ENCODE measurements at places on chromosomes 3 and 15.
A peak's percentile ranks its signal among the peaks of the same experiment; 100 is the strongest.

GRCh38 chr3:197088370-197088769 lies 58.8 kb upstream of the MELTF start:
- DNase-seq: no peak

DNA sequence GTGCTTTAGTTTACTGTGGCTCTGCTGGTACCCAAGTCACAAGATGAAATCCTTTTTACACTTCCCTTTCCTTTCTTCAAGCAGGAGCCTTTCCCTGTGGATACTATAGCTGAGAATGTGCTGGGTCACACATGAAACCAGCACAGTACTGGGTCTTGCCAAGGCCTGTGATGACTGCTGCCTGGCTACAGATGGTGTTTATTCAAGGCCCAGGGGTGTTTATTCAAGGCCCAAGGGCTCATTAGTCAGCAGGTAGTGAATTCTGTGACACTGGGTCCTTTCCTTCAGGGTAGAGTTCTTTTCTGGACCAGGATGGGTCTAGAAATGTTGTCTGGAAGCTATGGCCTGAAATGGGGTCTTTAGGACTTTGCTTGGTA lies 99.4 kb downstream of the SH3GL3 start:
- no peak for DNase-seq

GRCh38 chr3:144963810-144964209 lies 992.2 kb downstream of the DIPK2A start:
- DNase-seq: no peak

DNA sequence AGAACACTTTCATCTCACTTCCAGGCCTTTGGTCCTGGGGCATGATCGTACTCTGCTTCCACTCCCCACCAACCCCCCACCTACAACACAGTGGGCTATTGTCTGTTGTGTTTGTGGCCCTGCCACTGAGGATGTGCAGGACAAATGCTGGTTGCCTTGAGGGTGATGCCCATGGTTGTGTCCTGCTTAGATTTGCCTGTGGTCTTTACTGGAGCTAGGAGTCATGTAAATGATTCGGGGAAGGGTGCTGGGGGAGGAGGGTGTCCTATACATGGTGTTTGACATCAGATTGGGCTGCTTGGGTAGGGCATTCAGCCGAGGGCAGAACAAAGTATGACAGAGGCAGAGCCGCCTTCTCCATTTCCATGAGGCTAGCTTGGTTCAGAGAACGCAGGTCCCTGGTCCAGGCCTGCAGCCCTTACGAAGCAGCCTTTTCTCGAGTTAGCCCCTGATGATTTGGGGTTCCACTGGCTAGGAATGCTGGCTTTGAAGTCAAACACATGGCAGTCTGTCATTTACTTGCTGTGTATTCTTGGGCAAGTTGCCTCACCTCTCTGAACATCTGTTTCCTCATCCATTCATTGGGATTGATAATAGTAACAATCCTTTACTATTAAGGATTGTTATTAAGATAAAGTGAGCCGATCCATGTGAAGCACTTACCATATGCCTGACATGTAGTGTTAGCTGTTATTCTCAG lies 6.9 kb downstream of the CORO2B start:
- no peak for DNase-seq

DNA sequence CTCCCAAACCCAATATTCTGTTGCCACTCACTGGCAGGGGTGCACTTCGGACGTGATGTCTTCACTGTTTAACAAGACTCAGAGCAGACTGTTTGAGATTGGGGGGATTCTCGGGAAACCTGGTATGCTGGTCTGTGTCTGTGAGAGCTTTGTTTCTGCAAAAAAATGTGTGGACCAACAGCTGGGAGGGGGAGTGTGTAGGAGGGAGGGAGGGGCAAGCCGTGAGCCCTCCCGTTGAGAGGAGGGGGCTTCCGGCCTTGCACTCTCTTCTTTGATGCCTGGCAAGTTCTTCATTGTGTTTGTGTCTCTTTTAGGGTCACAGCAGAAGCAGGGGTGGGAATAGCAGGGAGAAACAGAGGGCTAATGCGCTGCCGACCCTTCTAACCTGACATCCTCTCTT lies 74.9 kb upstream of the NDN start:
- no peak for DNase-seq

DNA sequence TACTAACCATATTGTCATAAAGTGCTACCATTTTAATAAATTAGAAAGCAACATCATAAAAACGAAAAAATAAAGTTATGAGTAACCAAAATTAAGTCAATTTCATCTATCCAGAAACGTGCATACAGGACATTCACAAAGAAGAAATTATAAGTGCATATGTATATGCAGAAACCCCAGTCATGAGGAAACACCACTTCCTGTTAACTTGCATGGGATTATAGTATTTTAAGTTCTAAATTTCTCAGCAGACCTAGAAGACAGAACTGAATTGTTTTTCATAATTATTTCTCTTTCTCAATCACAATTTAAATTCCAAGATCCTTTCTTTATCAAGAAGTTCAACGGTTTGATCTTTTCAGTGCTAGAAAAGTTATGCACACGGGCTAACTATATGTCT lies 1.4 kb upstream of the KBTBD8 start:
- no peak for DNase-seq

GRCh38 chr15:63474810-63475316 lies 29.5 kb upstream of the USP3 start:
- peak; percentile 38 for DNase-seq

DNA sequence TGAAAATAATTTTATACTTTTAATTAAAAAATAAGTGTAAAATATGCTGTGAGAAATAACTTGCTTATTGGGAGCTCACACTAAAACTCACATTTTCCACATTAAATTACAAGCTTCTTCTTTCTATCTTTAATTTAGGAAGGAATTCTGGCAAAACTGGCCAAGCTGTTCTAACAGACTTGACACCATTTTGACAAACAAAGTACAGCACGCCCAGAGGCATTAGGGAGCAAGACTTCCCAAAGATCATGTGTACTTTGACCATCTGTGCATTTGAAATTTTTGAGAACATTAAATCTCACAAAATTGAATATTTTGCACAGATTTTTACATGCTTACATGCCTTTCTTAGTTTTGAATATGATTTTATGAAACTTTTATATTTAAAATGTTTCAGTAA lies 1288.4 kb upstream of the CADM2 start:
- DNase-seq: no peak

DNA sequence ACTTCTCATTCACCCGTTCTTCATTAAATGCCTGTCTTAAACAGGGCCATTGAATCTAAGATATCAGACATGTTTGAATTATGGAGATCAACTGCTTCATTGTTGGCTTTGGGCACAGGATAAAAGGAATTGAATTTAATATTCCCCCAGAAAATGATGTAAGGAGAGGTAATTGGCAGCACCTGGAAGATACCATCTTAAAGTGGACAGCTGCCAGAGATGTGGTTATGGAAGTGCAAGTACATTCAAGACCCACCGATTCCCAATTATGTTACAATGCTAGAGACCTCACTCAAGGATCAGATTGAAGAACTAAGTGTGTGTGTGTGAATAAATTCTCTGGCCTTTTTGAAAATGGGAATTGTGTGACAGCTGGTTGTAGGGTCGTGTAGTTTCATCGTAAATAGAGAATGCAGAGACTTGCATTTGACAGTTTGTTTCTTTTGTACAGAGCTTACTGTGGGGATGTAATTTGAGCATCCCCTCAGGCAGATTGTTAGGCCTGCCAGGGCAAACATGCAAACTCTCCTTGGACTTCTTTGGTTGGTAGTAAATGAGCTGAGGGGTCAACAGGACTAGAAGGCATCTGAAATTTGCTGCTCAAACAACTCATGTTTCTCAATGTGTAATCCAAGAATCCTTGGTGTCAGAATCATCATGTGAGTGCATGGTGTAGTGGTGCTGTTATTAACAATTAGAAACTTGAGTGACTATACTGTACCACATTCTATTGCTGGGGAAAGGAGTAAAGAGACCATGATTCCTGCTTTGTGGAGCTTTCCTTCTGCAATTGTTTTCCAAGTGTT lies 359.2 kb upstream of the THRB start:
- DNase-seq: no peak

DNA sequence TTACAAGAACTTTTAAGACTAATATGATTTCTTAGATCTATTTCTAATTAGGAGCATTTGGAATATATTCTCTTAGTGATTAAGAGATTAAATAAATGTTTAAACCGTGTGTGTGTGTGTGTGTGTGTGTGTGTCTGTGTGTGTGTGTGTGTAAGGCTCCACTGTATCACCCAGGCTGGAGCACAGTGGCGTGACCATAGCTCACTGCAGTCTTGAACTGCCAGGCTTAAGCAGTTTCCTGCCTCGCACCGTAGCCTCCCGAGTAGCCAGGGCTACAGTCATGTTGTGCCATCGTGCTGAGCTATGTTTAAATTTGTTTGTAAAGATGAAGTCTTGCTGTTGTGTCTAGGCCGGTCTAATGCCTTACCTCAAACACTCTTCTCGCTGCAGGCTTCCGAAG lies 109.4 kb downstream of the KLHL25 start:
- no peak for DNase-seq

GRCh38 chr15:48967336-48967735 lies 3.6 kb upstream of the SHC4 start:
- no peak for DNase-seq

GRCh38 chr15:58115692-58116091 lies 22.5 kb upstream of the AQP9 start:
- DNase-seq: no peak

- DNase-seq: no peak
Measured at GRCh38 chr15:51367322-51367976, 26.0 kb downstream of the GLDN start.

DNA sequence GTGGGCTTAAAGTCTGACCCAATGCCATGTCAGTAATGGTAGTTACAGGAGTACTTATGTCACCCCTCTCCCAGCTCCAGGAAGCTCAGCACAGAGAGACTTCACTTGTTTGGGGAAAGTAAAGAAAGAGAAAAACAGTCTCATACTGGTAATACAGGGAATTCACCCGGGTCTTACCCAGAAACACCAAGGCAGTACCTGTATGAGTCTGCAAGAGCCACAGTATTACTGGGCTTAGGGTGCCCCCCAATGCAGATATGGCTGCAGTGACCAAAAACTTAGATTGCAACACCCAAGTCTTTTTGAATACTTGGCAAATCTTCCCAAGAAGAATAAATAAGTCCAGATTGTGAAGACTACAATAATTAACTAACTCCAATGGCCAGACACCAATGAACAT lies 622.1 kb downstream of the IGSF11 start:
- no peak for DNase-seq

- no peak for DNase-seq
Measured at GRCh38 chr15:99734575-99734974, 1.3 kb upstream of the LYSMD4 start.

- no peak for DNase-seq
Measured at GRCh38 chr3:128163432-128163831, 10.2 kb downstream of the EEFSEC start.

- DNase-seq: no peak
Measured at GRCh38 chr3:88957711-88958439, 149.5 kb upstream of the EPHA3 start.

DNA sequence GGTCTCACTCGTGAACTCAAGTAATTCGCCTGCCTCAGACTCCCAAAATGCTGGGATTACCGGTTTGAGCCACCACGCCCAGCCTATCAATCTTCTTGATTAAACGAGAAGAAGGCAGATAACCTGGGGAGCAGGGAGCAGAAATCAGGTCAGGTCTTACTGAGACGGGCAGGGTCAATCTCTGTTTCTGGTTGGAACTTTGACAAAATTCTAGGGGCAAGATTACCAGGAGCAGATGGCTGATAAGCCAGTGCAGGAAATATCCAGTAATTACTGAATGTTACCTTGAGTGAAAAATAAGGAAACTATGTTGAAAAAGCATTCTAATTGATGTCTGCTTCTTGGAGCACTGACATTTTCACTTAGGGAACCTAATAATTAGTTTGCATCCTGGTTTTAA lies 24.4 kb upstream of the GOLM2 start:
- no peak for DNase-seq

DNA sequence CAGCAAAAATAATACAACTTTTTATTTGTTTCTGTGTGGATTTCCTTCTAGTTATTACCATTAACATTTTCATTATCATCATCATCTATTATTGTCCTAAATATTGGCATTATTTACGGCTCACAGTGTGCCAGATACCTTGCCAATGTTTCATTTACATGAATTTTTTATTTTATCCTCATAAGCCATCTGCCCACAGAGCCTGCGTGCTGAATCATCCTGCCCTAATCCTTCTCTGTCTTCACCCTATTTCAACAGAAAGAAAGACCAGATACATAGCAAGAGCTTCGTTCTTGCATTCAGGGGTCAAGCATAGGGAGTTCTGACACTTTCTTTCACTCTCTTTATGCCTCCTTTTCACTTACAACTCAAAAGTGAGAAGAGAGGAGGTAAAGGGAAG lies 82.0 kb downstream of the KCNMB2 start:
- no peak for DNase-seq

GRCh38 chr3:30963223-30963722 lies 68.8 kb upstream of the GADL1 start:
- DNase-seq: no peak

- peak; percentile 19 for DNase-seq
Measured at GRCh38 chr3:127688416-127689265, 15.9 kb downstream of the ABTB1 start.

DNA sequence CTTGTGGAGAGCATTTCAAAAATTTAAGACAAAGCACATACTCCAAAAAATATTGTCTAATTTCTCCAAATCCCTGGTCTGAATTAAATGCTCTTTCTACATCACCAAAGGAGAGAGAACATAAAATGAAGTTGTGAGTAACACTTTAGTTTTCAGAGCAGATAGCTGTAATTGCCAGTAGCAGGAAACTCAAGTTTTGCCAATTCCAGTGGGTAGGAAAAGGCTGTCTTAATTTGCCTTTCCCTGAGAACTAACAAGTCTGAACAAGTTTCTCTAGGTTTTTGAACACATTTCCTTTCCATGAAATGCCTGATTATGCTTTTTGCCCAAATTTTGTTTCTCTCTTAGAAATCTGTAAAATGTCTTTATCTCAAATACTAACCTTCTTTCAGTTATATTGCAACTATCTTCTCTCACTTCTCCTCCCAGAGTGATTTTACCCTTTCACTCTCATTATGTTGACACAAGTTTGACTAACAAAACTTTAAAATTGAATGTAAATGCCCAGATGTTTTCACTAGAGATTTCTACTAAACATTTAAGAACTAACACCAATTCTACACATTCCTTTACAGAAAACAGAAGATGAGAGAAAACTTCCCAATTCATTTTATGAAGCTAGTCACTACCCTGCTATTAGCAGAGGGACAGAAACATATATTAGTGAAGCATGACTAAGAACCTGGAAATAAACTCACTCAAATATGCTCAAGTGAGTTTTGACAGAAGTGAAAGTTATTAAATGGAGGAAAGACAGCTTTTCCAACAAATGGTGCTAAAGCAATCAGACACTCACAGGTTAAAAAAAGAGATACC lies 38.4 kb downstream of the RFX7 start:
- DNase-seq: no peak

All from nephron progenitor cell (in vitro differentiated cells).